Activated CD4-positive, CD25-positive, alpha-beta regulatory T cell (primary cell): ENCODE measurements at places on chromosomes 7 and 10.

DNA sequence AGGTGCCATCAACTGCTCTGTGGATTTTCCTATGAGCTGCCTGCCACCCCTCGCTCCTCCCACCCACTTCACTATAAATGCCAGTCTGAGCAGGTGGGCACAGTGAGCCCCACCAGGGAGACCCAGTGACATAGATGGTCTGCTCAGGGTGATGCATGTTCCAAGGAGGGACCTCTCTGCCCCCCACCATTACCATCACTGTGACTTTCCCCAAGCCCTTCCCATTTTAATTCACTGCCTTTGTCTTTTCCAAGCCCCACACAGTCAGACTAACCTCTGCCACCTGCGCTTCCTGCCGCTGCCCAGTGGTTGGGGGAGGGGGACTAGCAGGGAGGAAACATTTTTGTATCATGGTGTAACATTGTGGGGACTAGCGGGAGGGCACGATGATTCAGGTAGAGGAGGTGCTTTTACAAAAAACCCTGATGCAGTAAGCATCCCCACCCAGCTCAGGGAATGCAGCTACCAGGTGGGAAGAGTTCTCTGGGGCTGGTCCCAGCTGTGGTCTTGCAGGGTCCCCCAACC is 24.6 kb downstream of the PRSS2 start:
- DNase-seq = peak; percentile 29

DNA sequence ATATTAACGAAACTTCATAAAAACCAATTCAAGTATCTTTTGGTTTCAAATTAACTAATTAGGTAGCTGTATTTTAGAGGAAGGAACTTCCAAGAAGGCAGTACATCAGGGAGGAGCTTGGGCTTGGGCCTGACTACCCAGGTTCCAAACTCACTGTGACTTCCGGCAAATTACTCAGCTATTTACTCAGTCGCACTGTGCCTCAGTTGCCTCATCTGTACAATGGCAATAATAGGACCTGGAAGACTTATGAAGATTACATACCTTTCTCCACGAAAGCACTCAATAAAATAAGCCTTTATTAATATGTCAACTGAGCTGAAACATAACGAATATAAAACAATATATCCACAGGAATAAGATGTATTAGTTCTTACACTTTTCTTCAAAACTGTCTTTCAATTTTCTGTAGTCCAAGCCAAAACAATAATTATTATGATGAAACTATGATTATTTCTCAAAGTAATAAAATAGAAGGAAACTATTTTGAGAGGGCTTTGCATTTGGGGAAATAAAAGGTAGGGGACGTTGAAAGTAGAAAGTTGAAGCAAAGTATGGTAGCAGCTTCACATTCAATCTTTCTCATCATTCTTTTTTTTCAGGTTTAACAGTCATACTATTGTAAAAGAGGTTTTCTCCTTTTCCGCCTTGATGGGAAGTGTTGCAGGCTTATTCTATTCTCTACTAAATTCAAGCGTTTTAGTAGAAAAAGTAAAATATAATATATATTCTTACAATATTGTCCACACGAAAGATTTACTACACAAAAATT is 10.5 kb upstream of the EBLN1 start:
- no peak for DNase-seq

GRCh38 chr7:119733127-119733879 is 539.7 kb upstream of the KCND2 start:
- DNase-seq = no peak

DNA sequence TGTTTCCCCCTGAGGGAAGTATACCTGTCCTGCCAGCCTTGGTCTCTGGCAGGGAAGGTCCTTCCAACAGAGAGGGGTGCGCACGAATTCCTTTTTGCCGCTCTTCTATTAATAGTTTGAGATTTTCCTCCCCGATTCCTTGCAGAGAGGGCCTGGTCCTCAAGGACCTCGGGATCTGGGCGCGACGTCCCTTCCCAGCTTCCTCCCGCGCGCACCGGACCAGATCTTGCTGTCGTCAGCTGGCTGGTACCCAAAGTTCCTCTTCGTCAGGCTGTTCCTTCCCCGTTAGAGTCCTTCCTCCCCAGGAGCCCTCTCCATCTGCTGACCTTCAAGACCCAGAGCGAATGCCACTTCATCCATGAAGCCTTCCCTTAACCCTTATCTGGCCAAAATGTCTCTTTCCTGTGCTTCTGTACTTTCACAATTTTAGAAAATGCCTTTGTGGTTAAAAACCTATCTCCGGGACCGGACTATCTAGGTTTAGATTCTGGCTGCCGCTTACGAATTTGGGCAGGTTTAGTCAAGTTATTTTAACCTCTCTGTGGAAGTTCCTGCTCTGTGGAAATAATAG is 851 bp upstream of the GOT1 start:
- DNase-seq = no peak

GRCh38 chr7:113374955-113375354 is 256.6 kb upstream of the SMIM30 start:
- DNase-seq = no peak

GRCh38 chr7:87059525-87060287 is at the start of gene ELAPOR2:
ELAPOR2 (minus strand) TSS chr7:87059654; CDS start chr7:87059513, 141 bp downstream.
- DNase-seq = peak; percentile 44
